NCI-H82 (cell line): ENCODE measurements at places on chromosomes 1 and 21.

DNA sequence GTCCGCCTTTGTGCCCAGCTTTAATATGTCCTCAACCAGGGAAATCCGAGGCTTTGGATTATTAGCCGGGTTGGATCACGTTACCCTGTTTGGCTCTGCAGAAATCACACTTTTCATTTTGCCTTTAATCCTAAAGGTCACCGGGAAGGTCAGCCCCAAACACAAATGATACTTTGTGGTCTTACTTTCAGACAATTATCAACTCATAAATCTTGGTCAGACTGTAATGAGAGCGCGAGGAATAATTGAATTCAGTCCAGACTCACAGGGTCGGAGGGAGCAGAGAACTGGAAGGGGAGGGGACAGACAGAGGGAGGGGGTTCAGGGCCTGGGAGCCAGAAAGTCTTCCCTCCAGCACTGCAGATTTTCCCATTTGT lies 91.7 kb upstream of the NFIA start:
- peak; percentile 78 for DNase-seq

- no peak for DNase-seq
These were observed 25.2 kb upstream of the LRRC8C start for GRCh38 chr1:89607586-89608318.

- no peak for DNase-seq
These were observed 908 bp downstream of the S100A6 start for GRCh38 chr1:153534925-153535241.

GRCh38 chr21:31909153-31910073 lies 36.6 kb downstream of the HUNK start:
- no peak for DNase-seq

GRCh38 chr21:42763581-42764442 lies 110.4 kb downstream of the PDE9A start:
- DNase-seq: no peak

GRCh38 chr1:173268261-173268660 lies 61.1 kb upstream of the TNFSF4 start:
- no peak for DNase-seq

DNA sequence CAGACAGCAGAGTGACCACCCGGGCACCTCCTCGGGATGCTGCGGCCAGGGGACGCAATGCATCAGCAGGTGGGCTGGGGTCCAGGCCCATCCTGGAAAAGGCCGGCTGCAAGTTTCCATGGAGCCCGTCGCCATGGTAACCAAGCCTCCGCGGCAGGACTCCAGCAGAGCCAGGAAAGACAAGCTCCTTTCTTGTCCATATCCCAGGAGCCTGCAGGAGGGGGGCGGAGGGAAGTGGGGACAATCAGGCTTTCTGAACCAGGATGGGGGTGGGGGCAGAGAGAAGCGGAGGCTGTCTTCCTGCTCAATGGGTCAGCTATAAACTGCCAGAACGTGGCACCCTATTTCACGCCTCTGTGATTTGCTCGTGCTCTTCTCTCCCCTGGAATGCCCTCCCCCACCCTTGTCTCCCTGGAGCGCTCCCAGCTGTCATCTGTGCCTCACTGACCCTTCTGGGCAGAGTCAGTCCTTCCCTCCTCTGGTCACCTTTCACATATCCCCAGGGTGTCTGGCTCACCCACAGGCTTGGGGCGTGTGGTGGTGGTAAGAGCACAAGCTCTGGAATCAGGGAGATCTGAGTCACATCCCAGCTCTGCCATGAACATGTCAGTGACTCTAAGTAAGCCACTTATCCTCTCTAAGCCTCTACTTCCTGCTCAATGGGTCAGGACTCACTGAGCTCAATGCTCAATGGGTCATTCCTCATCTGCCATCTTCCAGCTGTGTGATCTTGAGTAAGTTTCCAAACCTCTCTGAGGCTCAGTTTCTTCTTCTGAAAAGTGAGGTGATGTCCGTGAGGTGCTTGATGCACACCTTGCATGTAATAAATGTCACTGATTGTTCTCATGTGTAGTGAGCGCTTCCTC lies 58.9 kb upstream of the LAPTM5 start:
- DNase-seq: peak; percentile 94

- DNase-seq: no peak
These were observed 49.7 kb upstream of the APOBEC4 start for GRCh38 chr1:183702813-183703198.

DNA sequence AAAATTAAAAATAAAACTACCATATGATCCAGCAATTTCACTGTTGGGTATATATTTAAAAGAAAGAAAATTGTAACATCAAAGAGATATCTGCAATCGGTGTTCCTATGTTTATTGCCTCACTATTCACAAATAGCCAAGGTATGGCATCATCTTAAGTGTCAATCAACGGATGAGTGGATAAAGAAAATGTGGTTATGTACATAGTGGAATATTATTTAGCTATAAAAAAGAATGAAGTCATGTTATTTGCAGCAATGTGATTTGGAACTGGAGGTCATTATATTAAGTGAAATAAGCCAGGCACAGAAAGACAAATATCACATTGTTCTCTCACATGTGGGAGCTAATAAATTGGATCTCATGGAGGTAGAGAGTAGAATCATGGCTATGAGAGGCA lies 76.3 kb downstream of the RD3 start:
- no peak for DNase-seq

DNA sequence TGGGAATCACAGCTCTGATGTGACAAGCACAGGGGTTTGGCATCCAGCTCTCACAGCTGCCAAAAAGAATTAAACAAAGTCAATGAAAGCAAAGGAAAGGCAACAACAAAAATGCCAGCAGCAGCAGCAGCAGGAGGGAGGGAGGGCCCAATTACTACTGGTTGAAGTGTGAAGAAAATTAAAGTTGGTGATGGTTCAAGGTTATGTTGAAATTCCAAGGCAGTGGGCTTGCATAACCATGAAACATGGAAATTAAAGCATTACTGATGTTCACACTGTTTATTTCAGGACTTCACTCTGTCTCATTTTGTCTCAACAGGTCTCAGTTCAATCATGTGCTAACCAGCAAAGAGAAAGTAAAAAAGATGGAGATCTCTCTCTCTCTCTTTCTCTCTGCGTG lies 220.3 kb upstream of the LYPLAL1 start:
- DNase-seq: no peak

DNA sequence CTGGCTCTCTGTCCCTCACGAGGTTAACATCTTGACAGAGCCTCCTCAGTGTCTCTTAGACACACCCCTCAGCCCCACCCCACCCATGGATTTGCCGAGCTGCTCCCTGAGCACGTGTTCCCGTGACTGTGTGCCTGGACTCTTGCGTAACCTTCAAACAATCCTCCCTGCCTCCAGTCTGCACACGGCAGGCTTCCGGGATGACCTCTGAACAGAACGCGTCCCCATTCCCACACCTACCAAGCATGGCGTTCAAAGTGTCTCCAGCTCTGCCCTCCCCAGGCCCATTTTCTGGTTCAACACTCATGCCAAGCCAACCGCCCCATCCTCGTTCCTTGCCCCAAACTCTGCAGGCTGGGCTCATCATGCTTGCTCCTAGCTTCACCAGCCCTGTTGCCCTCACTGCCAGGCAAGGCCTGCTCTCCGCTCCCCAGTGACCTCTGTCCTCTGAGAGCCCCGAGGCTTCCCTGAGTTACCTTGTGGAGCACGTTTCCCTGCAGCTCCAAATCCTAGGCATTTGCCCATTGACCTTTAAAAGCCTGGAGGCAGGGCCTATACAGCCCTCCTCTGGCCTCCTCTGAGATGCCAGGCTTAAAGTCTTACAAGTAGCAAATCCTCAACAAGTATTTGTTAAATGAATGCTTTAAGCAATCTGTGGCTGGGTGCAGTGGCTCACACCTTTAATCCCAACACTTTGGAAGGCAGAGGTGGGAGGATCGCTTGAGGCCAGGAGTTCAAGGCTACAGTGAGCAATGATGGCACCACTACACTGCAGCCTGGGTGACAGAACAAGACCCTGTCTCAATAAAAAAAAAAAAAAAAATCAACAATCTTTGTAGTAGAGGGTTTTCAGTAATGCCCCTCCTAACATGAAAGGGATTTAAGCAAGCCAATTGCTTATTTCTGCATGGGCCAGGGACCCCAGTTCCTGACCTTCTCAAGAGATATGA lies 5.0 kb downstream of the AGT start:
- peak; percentile 32 for DNase-seq

DNA sequence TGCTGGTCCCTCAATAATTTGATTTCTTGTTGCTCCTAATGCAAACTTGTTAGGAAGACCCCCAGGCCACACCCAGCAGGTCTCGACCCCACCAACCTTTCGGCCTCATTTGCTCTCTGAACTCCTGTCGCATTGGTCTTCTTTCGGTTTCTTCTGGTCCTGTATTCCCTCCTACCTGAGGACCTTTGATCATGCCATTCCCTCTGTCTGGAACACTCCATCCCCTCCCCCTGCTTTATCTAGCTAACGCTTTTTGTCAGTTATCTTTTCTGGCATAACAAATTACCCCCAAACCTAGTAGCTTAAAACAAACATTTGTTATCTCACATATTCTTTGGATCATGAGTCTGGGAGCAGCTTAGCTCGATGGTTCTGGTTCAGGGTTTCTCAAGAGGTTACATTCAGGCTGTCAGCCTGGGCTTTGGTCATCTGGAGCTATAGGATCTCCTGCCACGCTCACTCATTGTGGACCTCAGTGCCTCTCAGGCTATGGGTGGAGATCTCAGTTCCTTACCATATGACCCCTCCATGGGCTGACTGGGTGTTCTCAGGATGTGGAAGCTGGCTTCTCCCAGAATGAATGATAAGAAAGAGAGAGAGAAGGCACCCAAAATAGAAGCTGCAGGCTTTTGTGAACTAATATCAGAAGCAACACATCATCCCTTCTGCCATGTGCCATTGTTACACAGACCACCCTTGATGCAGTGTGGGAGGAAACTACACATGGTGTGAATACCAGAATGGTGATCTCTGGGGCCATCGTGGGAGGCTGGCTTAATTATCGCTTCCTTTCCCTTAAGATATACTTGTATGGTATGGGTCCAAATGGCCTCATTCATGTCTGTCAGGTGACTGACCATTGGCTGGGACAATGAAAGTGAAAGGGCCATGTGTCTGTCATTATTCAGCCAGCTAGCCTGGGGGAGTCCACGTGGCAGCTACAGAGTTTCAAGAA lies 29.1 kb upstream of the BCAR3 start:
- DNase-seq: no peak

- DNase-seq: no peak
These were observed 51.2 kb downstream of the EXO1 start for GRCh38 chr1:241899210-241899609.

DNA sequence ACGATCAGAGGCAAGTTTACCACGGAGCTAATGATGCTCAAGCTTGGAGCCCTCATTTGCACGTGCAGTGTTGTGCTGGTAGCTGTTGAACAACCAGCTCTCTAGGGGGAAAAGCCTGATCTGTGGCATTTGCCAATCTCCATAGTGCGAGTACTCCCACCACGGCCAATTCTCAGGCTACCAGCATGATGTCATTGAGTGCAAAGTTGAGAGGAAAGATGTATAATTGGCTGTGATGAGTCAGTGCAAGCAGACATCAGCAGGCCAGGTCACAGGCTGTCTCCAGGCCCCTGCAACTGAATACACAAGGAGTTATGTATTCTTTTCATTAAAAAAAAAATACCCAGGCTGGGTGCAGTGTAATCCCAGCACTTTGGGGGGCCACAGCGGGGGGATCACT lies 233.1 kb upstream of the VAMP3 start:
- DNase-seq: no peak

GRCh38 chr1:240092301-240093119 lies 827 bp downstream of the FMN2 start:
- DNase-seq: peak; percentile 79

GRCh38 chr1:223652436-223652941 lies 13.0 kb downstream of the CAPN8 start:
- DNase-seq: no peak

DNA sequence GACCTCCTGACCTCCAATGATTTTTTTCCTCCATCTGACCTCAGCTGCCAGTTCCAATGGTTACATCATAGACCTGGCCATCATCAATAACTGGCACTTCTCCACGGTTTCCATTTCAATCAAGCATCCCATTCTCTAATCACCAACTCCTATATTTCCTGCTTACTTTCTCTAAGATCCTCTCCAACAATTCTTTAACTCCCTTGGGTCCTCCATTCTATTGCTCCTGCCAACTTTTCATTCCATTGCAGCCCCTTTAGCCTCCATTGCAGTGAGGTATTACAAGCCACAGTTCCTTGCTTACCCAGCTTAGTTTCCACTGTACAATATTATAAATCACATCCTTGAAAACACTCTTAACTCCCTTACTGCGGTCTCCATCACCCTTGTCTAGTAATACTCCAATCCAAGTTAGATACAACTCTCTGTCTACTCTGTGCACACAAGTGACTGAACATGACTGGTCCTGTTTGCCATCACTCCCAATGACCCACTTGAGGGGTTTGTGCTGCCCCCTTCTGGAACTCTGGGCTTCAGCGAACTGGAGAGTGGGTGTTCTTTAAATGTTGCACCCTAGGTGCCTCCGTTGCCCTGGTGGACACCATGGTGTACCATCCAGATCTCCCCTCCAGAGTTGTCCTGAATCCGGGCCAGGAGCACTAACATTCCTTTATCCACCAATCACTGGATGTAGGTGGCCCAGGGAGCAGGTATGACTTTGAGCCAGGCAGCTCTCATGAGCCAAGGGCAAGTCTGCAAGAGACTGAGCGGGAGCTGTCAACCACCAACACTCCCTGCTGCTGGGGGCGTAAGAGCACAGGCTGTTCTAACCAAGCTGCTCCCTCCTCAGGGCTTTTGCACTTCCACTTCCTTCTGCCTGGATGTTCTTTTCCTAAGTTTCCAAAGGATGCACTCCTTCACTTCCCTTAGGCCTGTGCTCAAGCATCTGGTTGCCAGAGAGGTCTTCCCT lies 3.7 kb upstream of the FNDC7 start:
- peak; percentile 57 for DNase-seq

DNA sequence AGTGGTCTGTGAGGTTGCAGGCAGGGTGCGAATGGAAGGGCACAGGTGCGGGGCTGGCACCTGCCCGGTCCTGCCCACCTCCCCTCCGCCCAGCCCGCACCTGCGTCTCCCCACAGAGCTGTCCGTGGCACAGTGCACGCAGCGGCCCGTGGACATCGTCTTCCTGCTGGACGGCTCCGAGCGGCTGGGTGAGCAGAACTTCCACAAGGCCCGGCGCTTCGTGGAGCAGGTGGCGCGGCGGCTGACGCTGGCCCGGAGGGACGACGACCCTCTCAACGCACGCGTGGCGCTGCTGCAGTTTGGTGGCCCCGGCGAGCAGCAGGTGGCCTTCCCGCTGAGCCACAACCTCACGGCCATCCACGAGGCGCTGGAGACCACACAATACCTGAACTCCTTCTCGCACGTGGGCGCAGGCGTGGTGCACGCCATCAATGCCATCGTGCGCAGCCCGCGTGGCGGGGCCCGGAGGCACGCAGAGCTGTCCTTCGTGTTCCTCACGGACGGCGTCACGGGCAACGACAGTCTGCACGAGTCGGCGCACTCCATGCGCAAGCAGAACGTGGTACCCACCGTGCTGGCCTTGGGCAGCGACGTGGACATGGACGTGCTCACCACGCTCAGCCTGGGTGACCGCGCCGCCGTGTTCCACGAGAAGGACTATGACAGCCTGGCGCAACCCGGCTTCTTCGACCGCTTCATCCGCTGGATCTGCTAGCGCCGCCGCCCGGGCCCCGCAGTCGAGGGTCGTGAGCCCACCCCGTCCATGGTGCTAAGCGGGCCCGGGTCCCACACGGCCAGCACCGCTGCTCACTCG lies 23.3 kb downstream of the FTCD start:
- DNase-seq: no peak
